ENCODE measurements at places on chromosomes 13 and 19.

DNA sequence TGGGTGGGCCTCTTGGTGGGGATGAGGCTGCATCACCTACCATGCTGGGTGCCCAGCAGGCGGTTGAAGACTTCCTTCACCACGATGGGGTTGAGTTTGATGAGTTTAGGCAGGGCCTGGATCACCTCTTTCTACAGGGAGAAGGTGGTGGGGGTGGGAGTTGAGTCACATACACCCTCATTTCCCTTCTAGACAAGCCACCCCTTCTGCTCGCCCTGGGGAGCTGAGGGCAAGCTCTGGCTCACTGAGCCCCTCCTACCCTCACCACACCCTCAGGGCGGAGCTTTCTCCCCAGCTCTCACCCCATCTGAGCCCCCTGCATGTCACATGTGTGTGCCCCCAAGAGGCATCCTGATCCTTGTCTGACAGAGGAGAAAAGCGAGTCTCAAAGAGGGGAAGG, 7.6 kb upstream of the RSPH6A start:
- DNase-seq = no peak

- no peak for DNase-seq
Measured at GRCh38 chr13:24071423-24072075, 89.0 kb upstream of the SPATA13 start.

DNA sequence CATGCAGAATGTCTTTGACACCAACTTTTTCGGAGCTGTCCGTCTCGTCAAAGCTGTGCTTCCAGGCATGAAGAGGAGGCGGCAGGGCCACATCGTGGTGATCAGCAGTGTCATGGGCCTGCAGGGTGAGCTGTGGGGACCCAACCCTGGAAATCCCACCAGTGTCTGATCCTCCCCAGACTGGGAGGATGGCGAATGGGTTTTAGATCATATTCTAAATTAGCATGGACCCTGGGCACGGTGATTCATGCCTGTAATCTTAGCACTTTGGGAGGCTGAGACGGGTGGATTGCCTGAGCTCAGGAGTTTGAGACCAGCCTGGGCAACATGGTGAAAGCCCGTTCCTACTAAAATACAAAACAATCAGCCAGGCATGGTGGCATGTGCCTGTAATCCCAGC, 5.5 kb downstream of the RDH8 start:
- DNase-seq = no peak

- no peak for DNase-seq
Measured at GRCh38 chr13:47553329-47553977, 447.6 kb downstream of the SUCLA2 start.

DNA sequence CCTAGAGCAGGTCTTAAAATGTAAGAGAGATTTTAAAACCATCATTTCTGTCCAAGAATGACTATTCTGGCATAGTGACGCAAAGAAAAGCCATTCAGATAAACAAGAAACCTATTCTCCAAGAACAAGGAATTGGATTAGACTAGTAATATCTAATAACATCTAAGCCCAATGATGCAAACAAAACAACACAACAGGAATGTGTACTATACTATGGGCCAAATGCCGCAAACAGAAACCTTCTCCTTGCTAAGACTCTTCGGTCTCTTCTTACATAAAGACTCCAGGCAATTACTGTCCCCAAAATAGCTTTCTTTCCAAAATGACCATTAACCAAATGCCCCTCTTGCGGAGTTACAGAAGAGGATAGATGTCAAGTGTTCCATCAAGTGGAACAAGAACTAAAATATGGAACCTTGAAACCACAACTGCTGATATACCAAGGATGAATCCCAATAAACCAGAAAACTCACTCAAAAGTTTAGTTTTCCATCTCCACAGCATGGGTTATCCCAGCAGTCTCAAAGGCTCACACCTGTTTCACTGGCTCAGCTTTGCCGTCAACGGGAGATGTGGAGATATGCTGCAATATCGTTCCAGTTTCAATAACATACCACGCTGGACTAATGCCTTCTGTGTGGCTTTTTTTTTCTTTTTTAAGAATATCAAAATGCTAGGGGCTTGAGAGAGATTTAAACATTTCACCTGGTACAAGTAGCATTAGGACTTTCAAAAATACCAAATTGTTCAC, 76.2 kb downstream of the FOXO1 start:
- no peak for DNase-seq

DNA sequence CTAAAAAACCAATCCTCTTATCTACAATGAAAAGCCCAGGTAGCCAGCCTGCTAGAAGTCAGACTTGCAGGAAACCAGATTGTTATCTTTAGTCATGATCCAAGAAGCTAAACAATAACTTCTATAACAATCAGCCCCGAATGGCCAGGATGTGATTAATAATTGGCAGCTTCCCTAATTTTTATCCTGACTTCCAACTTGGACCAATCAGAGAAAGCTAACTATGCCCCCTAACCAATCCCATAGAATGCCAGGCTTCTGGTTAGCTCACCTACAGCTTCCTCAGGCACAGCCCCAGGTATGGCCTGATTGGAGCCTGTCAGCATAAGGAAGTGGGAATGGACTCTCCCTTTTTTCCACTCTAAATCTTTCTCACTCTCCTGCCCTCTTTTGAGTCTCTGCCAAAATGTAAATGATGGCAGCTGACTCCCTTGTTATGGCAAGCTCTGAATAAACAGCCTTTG, 394.9 kb downstream of the DLEU7 start:
- DNase-seq = no peak

DNA sequence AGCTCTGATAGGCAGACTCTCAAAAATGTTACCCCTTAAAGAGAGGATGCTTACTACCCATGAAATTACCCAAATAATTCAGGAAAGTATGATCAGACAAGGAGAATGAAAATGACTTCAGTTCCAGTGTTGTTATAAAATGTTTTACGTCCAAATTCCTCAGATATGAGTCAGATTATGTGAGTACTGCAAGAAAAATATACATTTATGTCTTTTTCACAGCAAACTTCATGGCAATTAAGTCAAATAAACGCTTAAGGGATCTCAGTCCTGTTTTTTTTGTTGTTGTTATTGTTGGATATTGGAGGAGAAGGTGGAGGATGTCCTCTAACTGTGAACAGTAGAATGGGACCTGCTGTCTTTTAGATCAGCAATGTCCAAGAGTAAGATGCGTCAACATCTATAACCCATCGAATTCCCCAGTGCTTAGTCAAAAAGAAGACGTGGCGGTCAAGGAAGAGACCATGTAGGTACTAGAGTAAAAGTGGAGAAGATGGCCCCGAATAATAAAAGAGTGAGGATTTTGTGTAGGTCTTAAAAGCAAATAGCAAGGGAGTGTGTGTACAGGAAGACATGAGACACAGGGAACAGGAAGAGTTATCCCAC, 215.4 kb upstream of the IRS2 start:
- no peak for DNase-seq

- DNase-seq = no peak
Measured at GRCh38 chr19:53958823-53959757, 3.6 kb upstream of the CACNG8 start.

DNA sequence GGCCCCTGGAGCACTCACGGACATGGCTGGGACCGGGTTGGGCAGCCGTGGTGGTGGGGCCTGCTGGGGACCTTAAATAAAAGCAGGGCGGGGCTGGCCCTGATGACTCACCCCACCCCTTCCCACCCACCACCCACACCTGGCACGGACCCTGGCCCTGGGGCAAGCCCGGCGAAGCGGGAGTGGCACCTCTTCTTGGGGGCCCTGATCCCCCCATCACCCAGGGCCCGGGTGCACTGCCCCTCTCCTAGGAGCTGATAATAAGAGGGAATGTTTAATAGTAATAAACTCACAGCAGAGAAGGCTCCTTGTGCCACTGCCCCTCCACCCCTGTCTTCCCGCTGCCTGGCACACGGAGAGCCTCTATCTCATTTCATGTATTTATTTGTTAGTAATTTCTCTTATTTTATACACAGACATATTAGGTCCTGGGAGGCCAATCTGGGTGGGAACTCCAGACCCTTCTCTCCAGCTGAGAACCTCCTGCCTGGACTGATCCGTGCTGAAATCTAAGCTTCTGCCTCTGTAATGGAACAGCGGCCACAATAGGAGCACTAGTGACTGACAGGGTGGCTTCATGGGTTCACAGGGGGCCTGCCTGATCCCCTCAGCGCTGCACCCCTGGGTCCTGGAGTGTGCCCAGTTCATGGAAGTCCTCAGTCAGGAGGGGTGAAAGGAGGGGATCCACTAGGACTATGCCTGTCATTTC, at the start of gene LGALS7:
TSS of gene LGALS7 (minus strand) at position 49 of the 709 bp plus-strand sequence. CDS start at position 24, 25 bp downstream.
- no peak for DNase-seq

DNA sequence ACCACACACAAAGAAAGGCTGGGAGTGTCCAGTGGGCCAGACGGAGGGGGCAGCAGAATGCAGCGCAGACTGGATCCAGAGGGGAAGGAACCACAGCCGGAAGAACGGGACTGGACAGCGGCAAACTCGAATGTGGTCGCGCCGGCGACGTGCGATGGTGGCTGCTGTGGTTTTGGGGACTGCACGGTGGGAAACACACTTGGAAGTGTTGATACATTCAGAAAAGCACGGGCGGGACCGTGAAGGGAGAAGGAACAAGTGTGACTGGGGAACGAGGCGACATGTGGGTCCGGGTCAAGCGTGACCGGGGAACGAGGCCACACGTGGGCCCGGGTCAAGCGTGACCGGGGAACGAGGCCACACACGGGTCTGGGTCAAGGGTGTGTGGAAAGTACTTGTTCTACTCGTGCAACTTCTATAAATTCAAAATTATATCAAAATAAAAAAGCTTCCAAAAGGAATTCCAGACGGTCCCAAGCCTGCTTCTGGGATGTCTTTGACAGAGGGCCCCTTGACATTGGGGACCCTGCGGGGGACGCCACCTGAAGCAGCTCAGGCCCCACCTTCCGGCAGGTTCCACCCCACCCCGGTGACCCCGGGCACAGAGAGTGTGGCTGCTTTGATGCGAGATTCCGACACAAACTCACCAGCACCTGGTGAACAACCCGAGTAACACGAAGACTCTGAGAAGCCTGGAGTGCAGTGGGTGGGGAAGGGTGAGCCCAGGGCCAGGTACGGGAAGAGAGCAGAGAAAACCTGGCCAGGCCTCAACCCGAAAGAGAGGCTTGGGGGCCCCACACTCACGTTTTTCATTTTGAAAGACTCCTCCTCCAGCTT, 25.1 kb upstream of the C13orf46 start:
- no peak for DNase-seq

- DNase-seq = no peak
Measured at GRCh38 chr13:91323349-91323748, 24.1 kb upstream of the MIR17HG start.

- no peak for DNase-seq
Measured at GRCh38 chr13:43285933-43286597, 262.7 kb downstream of the DNAJC15 start.

GRCh38 chr19:48962029-48962848, 2.9 kb upstream of the FTL start:
- DNase-seq = no peak

DNA sequence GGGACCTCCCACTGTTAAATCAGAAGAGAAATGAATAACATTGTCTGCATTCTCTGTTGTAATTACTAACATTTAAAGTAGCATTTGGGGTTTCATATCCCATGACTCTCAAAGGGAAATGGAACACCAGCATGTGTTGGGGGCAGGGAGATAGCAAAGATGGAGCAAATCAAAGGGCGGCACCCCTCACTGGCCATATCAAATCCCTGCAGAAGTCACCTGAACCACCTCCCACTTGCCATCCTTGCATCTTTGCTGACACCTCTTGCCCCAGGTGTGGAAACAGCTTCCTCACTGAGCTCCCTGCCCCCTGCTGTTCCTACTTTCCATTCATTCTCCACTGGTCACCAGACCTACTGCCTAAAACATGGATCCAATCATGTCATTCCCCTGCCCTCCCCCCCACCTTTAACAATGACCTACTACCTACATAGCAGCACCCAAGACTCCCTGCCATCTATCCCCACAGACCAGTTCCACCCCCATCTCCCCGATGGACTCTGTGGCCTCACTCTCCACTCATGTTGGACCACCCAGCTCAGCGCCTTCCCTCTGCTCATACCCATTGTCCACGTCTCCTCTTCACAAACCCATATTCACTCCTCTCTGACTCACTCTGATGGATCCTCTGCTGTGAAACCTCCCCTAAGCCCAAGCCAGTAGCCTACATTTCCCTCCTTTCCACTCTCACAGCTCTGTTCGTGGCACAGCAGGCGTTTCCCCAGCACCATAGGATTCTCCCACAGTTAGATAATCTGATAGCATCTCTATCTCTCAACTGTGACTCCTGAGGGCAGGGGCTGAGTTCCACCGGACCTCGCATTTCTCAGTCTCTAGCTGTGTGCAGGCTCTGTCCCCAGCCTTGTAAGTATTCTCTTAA, 55.9 kb downstream of the DLEU7 start:
- no peak for DNase-seq

GRCh38 chr13:30431269-30431940, 9.1 kb downstream of the UBE2L5 start:
- DNase-seq = no peak

GRCh38 chr19:42292042-42292960, 9.6 kb upstream of the PRR19 start:
- DNase-seq = no peak

DNA sequence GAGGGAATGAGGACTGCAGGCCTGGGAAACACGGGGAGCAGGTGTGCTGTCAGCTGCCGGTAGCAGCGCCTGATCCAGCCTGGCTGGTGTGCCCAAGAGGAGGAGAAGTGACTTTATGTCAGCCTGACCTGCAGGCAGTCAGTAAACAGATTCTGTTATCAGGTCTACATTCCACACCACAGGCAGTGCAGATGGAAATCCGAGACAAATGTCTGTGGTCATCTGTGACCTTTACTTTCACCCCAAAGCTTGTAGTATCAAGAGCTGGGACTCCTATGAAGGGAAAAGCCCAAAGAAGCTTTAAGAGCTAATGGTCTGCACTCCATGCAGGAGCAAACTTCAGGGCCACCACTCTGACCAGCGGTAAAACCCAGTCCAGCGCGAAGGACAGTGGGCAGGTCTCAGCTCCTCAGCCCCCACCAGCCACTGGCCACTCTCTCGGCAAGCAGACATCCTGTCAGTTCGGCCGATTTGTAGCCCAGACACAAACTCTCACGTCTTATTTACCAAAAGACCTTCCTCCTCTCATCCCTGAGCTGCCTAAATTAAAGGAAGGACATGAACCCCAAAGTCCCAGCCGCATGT, 7.7 kb downstream of the EPS15L1 start:
- no peak for DNase-seq

DNA sequence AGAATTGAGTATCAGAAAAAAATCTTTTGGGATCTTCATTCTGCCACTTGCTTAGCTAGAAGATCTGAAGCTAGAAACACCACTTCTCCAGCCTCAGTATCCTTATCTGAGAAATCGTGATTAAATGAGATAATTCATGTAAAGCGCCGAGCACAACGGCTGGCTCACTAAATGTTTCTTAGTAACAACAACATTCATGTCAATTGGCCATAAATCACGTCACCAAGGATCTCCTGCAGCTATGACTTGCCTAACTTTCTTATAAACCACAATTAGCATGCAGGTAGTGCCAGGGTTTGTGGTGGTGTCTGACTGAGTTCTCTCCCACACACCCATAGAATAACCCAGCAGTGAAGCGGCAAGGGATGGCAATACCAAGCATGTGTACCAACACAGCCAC, 501.3 kb downstream of the EFNB2 start:
- DNase-seq = no peak

GRCh38 chr19:18551631-18552030, 6.0 kb upstream of the KXD1 start:
- DNase-seq = no peak

Data from T-helper 17 cell (primary cell).